T-helper 17 cell (primary cell): ENCODE measurements at places on chromosomes 16 and 17.

- DNase-seq, result no peak
Observed at GRCh38 chr17:64005734-64006167, 7.6 kb downstream of the PRR29 start.

DNA sequence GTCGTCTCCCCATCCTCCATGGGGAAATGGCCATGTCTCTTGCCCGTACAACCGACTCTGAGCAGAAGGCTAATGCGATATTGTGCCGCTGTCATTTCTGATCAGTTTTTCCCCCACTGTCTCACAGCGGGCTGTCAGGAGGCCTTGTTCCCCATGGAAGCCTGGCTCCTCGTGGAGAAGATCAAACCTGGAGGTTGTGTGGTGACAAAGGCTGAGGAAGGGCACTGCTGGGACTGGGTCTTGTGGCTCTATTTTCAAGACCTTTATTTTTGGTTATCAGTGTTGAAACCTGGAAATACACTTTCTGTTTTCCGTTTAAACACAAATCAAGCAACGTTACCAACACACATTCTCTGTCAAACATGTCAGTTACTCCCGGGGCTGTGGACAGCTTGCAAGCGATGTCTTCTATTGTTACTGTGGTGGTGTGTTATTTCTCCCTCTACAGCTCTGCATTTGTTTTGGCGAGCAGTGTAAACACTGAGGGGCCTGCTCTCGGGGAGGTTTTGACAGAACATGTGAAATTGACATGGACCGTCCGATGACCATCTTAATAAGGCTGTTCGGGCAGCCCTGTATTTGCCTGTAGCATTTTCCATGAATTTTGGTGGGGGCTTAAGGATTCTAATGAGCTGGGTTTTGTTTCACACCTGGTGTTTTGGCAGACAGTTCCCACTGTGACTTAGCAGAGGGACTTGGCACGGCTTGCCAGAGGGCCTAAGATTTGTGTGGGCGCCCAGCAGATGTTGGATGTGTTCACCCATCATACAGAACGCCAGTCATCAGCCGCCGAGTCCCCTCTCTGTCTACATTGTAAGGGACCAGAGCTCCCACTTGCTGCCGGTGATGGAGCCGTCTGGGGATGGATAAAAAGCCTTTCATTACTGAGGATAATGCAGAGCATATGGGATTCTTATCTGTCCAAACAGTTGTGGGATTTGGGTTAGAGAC, 12.5 kb downstream of the RBFOX1 start:
- DNase-seq, result no peak

GRCh38 chr16:73054498-73054812, 6.5 kb upstream of the ZFHX3 start:
- DNase-seq, result no peak

DNA sequence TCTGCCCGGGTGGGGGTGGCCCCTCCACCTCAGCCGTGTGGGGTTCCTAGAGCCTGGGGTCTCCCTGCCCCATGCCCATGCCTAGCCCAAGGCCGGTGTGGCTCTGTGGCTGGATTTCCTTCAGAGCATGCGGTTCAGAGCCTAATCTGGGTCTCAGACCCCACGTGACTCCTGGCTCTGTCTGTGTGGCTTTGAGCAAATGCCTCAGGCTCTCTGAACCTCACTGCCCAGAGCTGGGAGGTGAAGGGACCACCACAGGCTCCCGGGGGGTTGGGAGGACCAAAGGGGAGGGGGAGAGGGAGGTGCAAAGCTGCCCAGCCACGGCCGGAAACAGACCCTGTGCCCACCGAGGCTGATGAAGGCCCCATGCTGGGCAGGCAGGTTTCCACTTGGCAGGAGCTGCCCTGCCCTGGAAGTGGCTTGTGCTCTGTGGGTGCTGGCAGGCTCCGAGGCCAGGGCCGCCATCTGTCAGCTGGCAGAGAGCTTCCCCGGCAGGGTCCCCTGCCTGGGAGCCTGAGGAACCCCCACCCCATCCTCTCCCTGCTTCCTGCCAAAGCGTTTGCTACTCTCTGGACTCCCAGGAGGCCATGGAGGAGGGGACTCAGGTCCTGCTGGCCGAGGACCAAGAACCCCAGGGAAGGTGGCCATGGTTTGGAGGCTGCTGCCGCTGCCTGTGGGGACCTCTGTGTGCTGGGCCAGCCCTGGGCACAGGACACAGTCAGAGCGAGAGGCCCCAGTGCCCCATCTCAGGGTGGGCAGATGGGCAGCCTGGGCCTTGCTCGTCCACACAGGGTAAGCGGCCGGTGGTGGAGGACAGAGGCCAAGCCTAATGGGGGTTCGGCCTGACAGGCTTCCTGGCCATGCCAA, 4.0 kb downstream of the CDH15 start:
- no peak for DNase-seq

DNA sequence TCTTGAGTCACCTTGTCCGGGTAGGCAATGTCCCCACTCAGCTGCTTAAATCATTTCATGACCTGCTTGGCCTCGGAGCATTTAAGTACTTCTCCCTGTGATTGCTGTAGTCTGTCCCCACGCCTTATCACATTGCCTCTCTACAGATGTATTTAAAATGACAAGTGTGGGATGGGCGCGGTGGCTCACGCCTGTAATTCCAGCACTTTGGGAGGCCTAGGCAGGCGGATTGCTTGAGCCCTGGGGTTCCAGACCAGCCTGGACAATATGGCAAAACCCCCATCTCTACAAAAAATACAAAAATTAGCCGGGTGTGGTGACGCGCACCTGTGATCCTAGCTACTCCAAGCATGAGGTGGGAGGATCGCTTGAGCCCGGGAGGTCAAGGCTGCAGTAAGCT, 1.3 kb upstream of the GJC1 start:
- DNase-seq, result no peak

DNA sequence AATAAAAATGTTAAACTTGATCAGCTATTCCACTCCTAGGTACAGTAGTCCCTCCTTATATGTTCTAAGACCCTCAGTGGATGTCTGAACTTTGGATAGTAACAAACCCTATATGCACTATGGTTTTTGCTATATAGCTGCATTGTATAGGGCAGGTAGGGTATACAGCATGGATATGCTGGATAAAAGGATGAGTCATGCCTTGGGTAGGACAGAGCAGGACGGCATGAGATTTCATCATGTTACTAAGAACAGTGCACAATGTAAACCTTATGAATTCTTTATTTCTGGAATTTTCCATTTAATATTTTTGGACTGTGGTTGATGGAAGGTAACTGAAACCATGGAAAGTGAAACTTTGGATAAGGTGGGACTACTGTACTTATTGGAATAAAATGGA, 235.1 kb downstream of the CEP112 start:
- DNase-seq, result no peak

DNA sequence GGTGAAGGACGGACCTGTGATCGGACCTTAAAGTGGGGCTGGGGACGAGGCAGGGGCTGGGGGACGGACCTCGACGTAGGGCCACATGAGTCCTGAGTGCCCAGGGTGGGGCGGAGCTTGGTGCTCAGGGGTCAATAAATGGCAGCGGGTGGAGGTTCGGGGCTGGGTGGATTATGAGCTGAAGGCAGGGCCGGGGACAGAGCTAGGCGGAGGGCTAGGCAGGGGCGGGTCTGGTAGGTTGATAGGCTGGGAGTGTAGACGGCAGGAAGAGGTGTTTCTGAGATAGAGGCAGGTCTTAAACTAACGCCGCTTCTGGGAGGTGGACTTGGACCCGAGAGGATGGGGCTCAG, 733 bp downstream of the CHRNB1 start:
- no peak for DNase-seq

GRCh38 chr17:56786989-56787482, 46.7 kb downstream of the C17orf67 start:
- no peak for DNase-seq

DNA sequence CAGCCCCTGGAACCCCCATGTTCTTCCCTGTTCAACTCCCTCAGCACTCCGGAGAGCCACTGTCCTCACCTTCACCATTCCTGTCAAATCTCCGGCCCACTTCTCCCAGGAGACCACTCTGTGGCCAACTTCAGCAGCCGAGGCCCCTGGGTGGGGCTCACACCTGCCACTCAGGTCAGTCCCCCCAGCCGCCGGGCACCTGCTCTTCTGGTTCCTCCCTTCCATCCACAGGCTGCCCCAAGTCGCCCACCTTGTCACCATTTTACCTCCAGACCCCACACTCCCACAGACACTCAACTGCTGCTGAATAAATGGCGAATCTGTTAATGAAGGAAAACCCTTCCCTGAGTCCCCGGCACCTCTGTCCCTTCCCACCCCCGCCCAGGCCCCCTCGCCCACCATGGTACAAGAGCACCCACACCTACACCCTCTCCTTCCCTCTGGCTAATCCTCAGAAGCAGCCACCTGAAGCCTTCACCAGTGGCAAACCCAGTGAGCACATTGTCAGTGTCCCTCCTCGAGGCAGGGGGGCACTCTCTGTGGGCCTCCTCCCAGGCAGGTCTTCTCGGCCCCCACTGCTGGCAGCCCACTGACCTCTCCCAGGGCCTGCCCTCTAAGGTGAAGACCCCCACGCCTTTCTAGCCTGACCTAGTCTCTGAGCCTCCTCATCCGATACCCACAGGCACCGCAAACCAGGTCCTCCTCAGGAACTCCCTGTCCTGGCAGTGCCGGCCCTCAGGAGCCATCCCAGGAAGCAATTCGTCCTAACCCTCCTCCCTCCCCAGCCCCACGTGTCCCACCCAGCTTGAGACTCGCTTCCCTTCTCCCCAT, 8.2 kb downstream of the CANT1 start:
- no peak for DNase-seq

GRCh38 chr16:81516478-81517149, 72.0 kb downstream of the CMIP start:
- DNase-seq, result no peak

DNA sequence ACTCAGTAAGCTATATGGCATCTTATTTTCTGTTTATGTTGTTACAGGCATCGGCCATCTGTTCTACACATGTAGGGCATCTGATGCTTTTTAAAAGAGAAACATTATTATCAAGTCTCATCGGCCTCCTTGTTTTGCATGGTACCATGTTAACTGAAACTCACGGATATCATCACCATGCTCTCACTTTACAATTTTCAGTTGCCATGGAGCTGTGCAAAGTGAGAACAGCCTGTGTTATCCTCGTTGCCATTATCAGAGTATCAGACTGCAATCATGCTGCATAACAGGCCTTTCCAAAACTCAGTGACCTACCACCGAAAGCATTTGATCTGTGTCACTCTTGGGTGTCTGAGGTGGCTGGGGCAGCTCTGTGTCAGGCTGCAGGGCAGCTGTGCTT, 110.3 kb downstream of the C17orf67 start:
- no peak for DNase-seq

- no peak for DNase-seq
Observed at GRCh38 chr17:38600906-38601305, 4.8 kb downstream of the SRCIN1 start.

DNA sequence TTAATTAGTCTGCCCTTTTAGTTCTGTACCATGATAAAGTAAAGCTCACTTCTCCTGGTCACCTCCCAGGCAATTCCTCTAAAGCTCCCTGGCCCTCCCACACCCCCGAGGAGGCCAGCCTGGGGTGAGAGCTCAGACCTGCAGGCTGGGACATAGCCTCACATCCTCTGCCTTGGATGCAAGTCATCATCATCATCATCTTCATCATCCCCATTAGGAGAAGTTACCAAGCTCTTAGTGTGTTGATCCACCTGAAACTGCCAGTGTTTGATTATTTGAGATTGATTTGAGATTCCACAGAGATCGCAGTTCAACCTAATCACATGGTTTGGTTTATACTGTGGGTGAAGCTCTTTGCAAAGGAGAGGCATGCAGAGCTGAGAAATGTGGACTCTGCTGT, 197.5 kb downstream of the CYLD start:
- no peak for DNase-seq

GRCh38 chr16:51710905-51711563, 560.0 kb upstream of the SALL1 start:
- no peak for DNase-seq

DNA sequence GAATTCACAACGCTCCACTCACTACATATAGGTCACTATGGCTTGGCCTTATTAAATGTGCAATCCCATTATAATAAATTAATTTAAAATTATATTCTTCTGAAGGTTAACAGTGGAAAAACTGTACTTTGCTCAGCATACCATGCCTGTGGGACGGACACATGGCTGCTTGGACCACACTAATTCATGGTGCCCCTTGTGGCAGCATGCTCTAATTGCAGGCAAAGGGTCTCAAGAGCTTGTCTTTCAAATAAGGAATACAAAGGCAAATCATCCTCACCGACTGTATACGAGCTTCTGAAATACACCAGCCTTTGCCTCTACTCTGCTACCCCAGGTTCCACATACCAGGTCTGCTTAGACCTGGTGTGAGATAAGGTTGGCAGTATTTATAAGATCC, 11.7 kb downstream of the SMPD3 start:
- no peak for DNase-seq

- no peak for DNase-seq
Observed at GRCh38 chr17:3773511-3773910, 27.5 kb downstream of the ITGAE start.

DNA sequence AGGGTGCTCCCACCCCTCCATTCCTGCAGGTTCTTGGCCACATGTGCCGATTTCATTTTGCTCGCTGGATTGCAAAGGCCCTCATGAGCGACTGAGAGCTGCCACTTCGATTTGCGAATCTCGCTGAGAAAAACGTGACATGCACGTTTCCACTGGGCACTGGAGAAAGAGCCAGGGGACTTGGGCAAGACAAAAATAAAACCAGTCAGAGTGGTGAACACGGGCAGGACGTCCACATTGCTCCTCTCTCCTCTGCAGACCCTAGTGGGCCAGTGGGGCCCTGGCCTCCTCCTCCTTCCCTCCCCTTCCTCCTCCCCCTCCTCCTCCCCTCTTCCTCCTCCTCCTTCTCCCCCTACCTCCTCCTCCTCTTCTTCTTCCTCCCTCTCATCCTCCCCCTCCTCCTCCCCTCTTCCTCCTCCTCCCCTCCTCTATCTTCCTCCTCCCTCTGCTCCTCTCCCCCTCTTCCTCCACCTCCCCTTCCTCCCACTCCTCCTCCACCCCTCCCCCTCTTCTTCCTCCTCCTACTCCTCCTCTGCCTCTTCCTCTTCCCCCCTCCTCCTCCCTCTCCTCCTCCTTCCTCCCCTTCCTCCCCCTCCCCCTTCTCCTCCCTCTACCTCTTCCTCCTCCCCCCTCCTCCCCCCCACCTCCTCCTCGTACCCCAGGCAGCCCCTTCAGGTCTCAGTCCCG, 28.1 kb upstream of the ENPP7 start:
- no peak for DNase-seq

DNA sequence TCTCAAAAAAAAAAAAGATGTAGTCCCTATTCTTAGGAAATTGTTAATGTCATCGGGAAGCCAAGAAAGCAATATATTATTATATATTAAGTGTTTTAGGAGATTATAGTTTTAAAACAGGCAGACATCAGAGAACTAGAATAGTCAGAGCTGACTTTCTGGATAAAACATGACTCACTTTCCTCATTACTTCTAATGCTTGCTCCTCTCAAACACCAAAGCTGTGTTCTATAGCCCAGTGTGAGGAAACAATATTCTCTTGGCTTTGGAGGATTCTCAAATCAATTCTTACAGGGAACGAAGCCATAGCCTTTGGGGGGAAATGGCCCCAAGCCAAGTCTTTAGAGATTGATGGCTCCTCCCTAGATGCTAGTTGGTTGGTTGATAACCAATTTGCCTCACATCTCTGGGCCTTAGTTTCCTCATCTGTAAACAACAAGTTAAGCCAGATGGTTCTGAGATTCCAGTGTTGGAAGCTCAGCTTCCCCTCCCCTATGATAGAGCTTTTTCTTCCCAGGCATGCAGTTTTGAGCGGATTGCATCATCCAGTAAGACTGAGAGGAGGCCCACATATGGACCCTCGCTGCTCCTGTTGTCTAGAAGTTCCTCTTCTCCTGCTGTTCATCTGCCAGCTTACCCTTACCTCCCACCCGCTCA, 12.4 kb downstream of the NMT1 start:
- no peak for DNase-seq
